ENCODE measurements at places on chromosomes 1 and 21. TPM values are rescaled to one million over a fixed set of nuclear protein-coding genes. Genes with fewer than 3 reads are reported as not detected.

Gene SPRR2F
- not detected for total RNA-seq

Gene OR2L2
- total RNA-seq, result 0.19 TPM

Gene NOS1AP
- total RNA-seq, result 14.3 TPM

Gene SUSD4
- total RNA-seq, result 0.79 TPM

Gene HAPLN2
- not detected for total RNA-seq

Gene MIS18A
- total RNA-seq, result 6.6 TPM

All from mucosa of descending colon (tissue), 3 donors.